ENCODE measurements at places on chromosomes 4 and X.

DNA sequence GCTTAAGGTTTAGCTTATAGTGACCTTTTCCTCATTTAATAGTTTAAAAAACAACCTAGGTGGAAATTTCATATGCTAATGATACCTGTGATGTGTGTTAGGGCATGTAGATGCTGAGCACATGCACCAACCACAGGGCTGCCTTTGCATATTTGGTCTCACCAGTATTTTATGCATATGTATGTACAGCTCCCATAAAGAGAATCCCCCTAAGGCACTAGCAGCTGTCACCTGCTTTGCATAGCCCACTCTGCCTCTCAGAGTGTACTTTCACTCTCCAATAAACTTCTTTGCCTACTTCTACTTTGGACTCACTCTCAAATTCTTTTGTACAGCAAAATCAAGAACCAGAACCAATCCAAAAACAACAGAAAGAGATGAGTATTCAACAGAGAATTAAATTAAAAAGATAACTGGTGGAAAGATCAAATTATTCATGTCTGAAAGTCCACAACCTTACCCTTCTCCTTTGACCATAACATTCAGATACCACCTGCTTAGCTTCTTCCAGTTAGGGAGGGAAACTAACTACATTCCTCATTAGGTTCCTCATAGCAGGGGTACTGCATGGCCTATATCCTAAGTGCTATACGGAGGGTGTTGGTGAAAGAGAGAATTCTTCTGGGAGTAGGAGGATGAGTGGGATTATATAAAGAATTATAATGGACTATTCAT is 250.5 kb downstream of the STPG2 start:
- DNase-seq = no peak

- no peak for DNase-seq
Observed at GRCh38 chr4:181647396-181648147, 595.6 kb upstream of the TENM3 start.

- no peak for DNase-seq
Observed at GRCh38 chr4:85676850-85677590, 202.1 kb downstream of the ARHGAP24 start.

DNA sequence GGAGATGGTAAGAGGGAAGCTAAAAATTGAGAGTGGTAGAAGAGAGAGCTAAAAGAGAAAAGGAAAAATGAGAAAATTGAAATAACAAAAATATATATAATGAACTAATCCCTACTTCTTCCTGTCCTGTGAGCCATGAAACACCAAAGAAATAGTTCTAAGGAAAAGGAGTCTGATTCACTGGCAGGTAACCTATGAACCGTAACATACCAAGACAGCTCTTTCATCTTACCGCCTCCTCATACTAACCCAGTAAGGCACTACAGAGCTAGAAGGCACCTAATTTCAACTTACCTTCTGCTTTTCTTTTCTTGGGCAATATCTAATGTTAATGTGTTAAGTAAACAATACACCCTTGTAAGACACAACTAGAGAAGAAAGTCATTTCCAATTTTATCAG is 297.7 kb upstream of the DIAPH2 start:
- no peak for DNase-seq

Data from activated CD4-positive, CD25-positive, alpha-beta regulatory T cell treated with anti-CD3 and anti-CD28 coated beads, Interleukin-2, amount 50 U/mL, for 72 hours (primary cell).